ENCODE measurements at places on chromosomes 4 and X.

DNA sequence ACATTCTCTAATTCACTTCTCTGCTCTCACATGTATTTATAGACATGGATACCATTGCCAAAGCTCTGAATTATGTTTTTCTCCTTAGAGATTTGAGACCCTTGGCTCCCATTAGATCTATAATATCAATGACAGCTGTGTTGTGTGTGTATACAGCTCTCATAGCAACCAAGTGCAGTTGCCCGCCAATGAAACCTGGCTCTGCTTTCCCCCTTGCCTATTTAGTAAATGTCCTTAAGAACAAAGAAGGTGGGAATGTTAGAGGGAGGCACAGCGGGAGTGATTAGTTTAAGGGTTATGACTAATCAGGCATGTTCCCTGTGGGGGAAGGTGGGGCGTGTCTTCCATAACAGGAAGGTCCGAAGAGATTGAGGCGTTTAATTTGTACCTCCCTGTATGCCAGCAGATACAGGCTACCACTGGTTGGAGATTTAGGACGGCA, 100.5 kb upstream of the TBC1D9 start:
- DNase-seq, result peak; percentile 18

GRCh38 chr4:84938316-84938715, 28.2 kb downstream of the WDFY3 start:
- DNase-seq, result no peak

DNA sequence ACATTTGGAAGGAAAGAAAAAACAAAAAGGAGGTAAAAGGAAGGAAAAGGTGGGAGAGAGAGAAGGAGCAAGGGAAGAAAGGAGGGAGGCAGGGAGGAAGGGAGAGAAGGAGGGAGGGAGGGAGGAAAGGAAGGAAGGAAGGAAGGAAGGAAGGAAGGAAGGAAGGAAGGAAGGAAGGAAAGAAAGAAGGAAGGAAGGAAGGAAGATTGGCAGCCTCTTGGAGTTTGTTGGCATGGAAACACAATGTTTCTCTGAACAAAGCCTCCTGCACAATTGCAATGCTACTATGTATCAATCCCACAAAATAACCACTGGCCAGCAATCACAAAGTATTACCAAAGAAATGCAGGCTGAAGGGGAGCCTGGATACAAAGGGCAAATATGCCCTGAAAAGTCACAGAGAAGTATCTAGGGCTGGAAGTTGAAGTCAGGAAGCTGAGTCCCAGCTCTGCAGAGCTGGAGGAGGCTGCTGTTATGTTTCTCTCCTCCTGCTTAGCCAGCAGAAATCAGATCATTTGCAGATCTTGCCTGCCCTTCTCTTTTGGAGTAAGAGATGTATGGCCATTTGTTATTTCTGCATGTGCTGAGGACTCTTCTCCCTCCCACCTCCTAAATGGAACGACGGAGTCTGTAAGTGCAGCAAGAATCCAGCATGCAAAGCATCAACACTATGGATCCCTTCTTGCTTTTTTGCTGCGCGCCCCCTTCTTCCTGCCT, 195.9 kb upstream of the LDB2 start:
- no peak for DNase-seq

DNA sequence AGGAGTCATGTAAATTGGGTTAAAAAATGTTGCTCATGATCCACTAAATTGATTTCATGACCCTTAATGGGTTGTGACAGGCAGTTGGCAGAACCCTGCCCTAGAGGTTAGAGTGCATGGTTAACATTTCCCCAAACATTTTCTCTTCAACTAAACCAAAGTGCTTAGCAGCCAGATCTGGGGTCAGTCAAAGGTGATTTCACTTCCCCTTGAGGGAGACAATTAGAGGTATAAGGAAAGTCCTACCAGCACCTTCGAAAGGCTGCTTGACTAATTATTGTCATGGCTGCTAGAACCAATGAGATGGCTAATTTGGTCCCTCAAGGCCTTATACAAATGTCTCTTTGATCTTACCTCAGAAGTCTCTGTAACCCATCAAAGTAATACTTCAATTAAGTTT, 30.9 kb upstream of the INTS6L start:
- DNase-seq, result no peak

GRCh38 chr4:188198982-188199792, 59.9 kb downstream of the TRIML1 start:
- no peak for DNase-seq

DNA sequence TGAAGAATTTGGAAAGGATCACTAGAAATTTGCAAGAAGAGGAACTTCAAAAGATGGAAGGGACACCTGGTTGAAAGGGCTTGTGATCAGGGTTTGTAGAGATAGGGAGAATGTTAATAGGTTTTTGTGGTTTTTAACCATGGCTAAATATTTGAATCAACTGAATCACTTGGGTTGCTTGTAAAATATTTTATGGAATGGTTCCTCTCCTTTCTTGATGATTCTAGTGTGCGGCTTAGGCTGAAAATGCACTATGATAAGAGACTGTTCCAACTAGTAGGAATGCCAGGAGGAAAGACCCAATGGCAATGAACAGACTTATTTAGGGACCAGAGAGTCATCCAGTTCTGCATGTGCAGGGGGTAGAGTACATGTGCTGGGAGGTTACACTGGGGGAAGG, 408.2 kb downstream of the ARHGAP24 start:
- no peak for DNase-seq

DNA sequence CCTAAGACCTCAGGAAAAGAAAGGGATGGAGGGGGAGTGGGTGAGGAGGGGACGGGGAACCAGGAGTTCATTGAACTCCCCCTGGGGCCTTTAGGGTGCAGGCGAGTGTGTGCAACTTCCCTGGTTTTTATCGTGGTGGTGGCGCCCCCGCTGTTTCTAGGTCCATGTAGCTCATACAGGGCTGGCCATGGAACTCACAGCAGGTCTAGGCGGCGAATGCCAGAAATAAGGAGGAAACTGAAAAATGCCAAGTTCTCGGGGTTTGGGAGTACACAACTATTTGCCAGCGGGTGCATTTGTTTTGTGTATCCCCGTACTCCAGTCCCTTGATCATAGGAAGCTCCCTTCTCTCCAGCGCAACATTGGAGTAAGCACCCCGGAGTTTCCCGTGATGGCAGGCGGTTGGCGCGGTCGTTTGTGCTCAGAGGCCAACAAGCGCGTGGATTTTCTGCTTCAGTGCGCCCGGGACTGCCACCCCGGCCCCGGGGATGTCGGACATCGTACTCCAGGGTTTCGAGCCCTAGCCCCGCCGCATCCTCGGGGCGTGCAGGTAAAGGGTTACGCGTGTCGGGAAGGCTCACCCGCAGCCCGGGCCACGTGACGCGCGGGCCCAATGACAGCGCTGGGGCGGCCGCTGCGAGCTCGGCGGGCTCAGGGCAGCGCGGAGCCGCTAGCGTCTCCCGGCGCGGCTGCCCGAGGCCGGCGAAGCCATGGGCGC, 208.9 kb downstream of the NWD2 start:
- peak; percentile 4 for DNase-seq

DNA sequence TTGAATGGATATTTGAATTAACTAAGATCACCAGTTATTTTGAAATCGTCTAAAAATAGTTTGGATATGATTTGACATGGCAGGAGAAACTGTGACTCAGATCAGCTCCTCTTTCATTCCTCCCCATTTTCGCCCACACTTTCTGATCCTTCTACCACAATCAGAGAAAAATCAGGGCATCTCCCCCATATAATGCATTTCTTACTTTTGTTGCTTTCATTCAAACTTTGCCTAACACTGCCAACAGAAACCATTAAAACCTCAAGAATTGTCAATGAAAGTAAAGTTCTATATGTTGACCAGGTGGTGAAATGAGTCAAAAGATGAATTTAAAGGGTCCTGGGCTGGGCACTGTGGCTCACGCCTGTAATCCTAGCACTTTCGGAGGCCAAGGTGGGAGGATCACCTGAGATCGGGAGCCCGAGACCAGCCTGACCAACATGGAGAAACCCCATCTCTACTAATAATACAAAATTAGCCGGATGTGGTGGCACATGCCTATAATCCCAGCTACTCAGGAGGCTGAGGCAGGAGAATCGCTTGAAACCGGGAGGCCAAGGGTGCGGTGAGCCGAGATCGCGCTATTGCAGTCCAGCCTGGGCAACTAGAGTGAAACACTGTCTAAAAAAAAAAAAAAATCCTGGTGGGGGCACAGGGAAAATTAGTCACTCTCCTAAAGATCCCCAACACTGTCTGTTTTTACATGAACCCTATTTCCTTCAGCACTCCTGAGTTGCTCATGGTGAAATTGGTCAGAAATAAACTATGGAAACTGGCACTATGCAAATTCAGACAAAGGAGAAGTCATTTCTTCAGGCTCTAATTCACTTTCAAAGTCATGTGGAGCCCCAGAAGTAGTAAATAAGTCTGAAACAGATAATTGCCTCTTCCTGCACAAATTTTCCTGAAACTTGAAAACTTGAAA, 122.8 kb upstream of the NOCT start:
- no peak for DNase-seq

DNA sequence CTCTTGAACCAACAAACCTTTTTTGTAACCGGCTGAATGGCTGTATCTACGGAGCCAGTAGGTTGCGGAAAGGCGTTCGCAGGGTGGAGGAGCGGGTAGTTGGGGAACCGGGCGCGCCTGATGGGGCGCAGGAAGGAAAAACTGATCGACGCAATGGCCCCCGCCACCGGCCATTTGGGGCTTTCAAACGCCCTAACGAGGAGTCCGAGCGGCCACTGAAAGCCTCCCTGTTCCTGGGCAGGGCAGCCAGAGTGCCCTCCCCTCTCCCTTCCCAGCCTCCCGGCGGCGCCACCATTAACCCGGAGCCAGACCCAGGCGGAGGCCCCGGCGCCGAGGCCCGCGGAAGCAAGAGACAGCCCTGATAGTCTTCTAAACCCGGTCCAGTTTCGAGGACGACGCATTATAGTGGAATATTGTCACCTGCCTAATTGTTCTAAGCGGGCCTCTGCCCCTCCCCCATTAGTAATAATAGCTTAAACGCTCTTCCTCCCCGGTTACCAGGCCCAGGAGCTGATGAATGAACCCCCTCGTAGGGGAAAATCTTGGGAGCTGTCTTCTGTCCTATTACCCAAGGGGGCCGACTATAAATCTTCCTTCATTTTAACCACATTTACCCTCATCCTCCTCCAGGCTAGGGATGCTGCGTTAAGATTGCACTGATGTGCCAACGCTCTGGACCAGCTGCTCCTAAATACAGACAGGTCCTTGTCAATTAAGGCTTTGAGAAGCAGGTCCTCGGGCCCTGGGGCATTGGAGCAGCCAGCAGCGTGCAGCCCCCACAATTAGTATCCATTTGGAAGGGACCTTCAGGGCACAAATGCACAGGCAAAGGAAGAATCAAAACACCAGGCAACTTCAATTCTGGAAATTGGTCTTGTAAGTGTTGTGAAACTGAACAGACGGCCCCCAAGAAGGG, 61.6 kb upstream of the TMEM33 start:
- DNase-seq, result no peak

DNA sequence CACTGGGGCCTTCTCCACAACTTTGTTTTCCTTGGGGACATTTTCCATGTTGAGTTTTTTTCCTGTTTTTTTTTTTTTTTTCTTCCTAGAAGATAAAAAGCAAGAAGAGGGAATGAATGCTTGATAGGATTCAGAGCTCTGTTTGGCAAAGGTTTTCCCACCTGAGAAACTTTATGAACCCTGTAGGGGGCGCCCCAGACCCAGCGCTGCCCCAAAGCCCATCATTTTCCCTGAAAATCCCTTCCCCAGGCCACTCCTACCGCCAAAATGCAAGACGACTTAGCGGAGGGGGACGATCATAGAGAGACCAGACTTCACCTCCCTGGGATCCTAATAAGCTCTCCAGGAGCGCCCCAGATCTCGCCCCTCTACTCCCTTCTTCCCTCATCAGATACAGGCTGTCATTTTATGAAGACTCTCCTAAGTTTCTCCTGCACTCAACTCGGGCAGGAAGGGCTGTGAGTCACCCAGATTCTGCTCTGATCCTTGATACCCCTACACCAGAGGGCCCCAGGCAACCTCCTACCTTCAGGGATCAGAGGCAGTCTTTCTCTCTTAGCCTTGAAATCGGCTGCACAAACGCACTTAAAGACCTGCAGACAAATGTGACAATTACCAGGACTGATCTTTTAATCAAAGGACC, 1.4 kb downstream of the BEX5 start:
- DNase-seq, result no peak

DNA sequence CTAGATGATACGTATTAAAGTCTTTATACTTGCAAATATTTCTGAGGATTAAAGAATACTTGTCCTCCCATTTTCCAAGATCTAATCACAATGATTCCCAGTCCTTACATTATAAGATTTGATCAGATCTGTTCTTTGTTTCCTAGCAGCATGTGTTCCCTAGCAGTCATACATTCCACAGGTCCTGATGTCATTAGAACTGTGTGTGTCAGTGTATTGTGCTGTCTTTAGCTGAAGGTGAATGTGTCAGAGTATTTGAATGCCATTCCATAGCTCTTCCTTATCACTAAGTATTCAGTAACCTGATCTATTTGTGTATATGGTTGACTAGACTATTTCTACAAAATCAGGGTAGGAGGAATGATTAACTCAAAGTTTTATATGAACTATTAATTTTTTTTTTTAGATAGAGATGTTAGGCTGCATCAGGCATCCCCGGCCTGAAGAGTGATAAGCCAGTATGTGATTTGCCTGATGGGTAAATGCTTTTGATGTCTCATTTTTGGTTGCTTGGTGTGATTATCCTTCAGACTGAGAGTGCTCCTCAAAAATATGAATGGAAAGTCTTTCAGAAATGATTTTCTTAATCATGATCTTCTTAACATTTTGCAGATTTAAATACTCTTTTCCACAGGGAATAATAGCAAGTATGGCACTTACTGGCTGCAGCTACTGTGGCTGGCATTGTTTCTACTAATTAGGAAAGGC, 4.4 kb downstream of the ADGRL3 start:
- no peak for DNase-seq

- DNase-seq, result no peak
Measured at GRCh38 chr4:2862528-2862927, 18.9 kb downstream of the ADD1 start.

- no peak for DNase-seq
Measured at GRCh38 chrX:10325611-10326010, 168.8 kb downstream of the CLCN4 start.

DNA sequence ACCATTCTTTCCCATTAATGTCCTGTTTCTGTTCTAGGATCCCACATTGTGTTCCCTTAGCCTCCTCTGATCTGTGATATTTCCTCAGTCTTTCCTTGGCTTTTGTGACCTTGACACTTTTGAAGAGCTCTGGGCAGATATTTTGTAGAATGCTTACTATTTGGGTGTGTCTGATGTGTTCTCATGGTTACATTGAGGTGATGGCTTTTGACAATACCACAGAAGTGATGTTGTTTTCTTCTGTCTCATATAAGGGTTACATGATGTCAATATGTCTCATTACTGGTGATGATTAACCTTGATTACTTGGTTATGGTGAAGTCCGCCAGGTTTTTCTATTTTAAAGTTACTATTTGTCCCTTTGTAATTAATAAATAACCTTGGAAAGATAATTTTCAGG, 183.7 kb downstream of the SOWAHB start:
- DNase-seq, result no peak

DNA sequence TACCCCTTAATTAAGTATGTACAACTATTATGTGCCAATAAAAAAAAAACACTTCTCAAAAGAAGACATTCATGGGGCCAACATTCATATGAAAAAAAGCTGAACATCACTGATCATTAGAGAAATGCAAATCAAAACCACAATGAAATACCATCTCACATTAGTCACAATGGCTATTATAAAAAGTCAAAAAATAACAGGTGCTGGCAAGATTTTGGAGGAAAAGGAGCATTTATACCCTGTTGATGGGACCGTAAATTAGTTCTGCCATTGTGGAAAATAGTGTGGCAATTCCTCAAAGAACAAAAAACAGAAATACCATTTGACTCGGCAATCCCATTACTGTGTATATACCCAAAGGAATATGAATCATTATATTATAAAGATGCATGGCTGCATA, 229.9 kb downstream of the PAPSS1 start:
- no peak for DNase-seq
